ENCODE measurements at places on chromosomes 2 and 18.
A peak's percentile ranks its signal among the peaks of the same experiment; 100 is the strongest.

DNA sequence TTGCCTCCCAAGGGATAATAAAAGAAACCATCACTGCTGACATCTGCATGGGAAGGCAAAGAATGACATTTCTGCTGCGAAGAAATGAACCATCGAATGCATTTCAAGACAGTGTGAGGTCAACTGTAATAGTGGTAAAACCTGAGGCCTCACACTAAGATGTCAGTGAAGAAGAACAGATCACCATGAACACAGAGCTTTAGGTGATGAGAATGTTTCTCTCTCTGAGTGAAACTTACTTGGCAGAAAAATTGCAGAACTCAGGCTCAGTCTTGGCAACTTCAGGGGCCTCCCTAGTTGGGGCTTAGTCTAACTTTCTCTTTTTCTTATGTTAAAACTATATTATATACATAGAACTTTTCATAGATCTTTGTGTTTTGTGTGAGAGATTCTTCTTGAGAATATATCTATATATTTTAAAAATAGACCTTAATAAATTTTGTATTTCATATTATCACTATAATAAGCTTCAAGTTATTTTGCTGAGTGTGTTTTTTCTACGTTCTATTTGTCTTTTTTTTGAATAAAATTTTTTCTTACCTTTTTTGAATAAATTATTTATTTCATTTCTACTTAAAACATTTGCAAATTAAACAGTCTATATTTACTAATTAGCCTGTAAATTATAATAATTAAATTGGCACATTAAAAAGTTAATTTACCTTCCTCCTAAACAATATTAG lies 427.5 kb upstream of the TRIB2 start:
- no peak for DNase-seq

GRCh38 chr2:219087361-219087760 lies 26.6 kb upstream of the IHH start:
- no peak for DNase-seq

DNA sequence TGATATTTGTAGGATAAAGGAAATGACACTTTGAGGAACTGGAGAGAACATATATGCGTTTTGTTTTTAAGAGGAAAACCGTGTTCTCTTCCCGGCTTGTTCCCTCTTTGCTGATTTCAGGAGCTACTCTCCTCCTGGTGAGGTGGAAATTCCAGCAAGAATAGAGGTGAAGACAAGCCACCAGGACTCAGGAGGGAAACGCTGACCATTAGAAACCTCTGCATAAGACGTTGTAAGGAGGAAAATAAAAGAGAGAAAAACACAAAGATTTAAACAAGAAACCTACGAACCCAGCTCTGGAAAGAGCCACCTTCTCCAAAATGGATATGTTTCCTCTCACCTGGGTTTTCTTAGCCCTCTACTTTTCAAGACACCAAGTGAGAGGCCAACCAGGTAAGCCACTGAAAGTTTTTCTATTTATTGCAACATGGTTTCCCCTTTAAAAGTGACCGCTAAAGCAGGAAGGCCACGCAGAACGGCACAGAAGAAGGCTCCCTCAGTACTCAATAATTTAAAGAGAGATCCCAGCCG lies 735 bp downstream of the NRP2 start:
- no peak for DNase-seq

GRCh38 chr2:128624956-128625355 lies 306.3 kb upstream of the HS6ST1 start:
- no peak for DNase-seq

DNA sequence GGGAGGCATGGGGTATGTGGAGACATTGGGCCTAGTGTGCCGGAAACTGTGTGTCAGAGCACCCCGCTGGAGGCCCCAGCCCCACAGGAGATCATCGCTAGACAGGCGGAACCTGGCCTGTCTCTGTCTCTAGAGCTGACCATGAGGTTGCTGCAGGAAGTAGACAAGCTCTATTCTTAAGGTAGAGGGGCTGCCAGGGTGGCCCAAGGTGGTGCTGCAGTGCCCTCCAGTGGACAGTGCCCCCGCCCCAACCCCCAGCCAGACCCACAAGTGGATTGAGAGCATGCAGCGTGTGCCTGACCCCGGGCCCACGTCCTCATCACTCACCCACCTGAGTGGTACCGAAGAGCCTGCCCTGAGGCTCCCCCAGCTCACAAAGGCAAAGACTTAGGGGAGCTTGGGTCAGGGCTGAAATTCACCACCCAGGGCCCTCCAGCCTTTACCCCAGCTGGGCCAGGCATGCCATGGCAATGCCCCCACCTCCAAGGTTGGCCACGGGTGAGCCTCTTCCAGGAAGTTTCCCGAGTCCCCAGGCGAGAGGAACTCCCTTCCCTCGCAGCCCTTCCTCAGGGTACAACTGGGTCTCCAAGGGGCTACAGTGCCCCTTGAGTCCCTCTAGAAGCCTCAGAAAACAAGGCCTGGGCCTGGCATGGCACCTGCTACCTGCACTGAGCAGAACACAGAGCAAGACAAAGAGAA lies 155.0 kb downstream of the TTC32 start:
- DNase-seq, result peak; percentile 7

DNA sequence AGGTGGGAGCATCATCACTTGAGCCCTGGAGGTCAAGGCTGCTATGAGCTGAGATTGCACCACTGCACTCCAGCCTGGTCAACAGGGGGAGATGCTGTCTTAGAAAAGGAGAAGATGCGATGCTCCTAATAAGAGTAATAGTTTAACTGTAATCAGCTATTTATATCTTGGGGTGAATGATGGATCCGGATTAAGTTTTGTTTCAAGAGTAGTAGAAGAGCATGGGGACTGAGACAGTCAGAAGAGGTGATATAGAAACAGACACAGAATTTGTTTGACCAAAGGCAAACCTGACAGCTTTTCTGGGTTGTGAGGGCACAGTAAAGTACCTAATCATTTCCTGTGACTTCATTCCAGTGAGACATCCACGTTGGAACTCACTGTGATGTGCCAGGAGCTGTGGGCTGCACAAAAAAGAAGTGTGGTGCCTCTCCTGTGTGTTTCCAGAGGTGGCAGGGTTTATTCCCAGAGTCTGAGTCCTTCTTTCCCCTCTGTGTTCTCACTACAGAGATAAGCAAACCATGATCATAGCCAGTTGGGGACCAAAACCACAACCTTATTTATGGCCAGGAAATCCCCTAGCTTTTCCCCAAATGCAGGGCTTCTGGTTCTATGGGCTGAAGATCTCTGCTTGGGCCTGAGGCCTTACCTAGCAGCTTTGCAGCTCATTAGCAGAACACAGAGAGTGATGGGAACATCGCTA lies 113.7 kb downstream of the XRCC5 start:
- DNase-seq, result no peak

DNA sequence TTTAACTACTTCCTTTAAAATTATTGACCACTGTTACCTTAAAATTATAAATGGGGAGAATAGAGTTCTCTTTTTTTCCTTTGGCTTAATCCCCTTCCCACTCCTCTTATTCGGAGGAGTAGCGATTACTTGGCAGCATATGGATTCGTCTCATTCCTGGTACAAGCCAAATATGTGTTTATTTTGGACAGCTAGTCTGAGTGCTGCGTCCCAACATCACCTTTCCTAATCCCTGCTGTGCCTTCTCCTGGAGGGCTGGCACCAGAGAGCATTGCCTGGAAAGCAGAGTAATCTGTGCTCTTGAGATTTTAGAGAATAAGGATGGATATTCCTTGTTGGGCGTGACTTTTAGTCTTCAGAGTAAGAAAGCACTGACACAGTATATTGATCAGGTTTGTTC lies 185.6 kb downstream of the AGAP1 start:
- DNase-seq, result no peak

GRCh38 chr2:59713577-59713976 lies 839.9 kb downstream of the BCL11A start:
- DNase-seq, result no peak

DNA sequence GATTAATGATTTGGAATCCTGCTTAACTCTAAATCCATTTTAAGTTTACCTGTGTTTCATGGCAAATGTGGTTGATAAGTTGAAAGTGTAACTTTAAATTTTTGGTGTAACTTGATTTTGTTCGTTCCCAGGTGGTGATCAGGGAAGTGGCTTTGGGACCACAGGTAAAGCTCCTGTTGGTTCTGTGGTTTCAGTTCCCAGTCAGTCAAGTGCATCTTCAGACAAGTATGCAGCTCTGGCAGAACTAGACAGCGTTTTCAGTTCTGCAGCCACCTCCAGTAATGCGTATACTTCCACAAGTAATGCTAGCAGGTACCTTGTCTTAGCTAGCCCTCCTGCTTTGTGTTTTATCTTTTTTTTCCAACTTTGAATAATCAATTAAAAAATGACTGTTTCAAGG lies 62.8 kb downstream of the AGFG1 start:
- DNase-seq, result no peak

DNA sequence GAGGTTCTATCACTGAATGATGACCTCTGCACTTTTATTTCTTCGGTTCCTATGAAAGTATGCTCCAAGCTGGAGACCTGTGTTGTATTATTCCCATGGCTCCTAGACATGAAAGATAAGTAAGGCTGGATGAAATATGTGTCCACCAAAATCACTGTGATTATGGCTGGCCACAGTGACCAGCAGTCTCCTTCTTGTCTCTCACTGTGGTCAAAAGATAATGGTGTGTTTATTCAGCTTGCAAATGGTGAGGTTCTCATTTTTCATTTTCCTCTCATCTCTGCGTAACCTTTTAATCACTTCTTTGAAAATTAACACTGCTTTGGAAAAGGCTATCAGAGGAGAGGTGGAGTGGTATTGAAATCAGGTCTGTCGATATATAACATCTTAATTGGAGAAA lies 107.8 kb upstream of the DAPL1 start:
- DNase-seq, result no peak

GRCh38 chr2:68813596-68813995 lies 57.6 kb downstream of the BMP10 start:
- DNase-seq, result no peak

DNA sequence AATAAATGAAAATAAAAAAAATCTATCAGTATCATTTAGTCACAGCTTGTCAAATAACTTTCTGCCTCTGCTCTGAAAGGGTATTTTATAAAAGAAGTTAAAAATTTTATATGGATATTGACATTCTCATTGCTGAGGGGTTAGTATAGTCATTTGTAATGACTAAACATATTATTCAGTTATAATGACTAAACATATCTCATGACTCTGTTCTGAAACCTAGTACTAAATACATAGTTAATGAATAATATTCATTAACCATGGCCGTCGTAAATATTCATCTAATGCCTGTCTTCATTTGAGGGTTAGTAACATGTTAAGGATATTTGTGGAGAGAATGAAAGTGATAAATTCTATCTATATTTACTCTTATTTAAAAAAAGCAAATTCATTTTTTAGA lies 69.1 kb upstream of the MAP4K3 start:
- no peak for DNase-seq

DNA sequence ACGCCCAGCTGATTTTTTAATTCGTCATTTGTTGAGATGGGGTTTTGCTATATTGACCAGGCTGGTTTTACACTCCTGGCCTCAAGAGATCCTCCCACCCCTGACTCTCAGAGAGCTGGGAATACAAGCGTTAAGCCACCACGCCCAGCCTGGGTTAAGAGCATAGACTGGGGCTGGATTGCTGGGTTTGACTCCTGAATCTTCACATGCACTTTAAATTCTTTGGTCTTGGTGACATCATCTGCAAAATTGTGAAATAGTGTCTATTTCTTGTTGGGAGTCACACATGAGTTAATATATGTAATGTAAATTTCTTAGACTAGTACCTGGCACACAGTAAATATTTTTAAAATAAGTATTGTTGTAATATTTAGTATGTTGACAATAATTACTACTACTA lies 257.4 kb downstream of the DOK6 start:
- DNase-seq, result no peak

DNA sequence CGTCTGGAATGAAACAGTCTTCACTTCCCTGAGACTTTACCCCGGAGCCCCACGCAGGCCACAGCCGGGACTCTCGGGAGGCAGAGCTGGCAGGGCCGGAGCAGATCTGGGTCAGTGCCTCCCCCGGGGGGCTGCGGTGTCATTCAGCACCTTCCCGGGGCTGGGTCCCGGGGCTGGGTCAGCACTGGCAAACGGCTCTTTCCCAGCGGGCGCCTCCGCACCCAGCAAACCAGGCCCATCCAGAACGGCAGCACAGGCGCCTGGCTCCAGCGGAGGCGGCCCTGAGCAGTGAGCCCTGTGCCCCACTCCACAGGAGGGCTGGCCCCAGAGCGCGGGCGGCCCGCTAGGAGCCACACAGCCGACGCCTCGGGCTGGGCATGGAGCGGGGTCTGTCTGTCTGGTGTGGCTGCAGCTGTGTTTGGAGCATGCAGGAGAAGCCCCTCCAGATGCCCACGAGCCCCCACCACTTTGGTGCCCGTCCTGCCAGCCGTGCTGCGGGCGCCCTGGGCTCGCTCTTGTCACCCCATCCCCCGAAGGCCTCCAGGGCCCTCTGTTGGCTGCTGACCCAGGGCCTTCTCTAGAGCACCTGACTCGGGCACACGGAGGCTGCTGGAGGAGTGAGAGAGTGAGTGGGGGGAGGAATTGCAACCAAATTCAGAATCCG lies 132.1 kb upstream of the CTDP1 start:
- DNase-seq, result no peak

- DNase-seq, result no peak
These were observed 446.0 kb downstream of the XIRP2 start for GRCh38 chr2:167334146-167334742.

DNA sequence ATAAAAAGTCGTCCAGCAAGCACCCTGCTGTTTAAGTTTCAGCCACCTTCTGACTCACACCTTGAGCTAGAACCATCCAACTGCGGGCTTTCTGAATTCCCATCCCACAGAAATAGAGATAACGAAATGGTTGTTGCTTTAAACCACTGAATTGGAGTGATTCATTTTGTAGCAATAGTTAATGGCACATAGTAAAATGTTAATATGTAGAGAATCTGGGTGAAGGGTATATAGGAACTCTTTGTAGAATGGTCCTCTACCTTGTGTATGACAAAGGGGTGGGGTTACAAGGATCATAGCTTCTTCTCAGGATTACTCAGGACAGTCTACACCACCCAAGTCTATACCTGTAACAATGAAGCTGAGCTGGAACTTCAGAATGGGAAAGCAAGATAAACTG lies 2.4 kb upstream of the MAPRE3 start:
- no peak for DNase-seq

- DNase-seq, result no peak
These were observed 261.6 kb upstream of the SPOPL start for GRCh38 chr2:138239902-138240491.

GRCh38 chr2:235433860-235434259 lies 60.0 kb upstream of the AGAP1 start:
- DNase-seq, result no peak

- DNase-seq, result no peak
These were observed 59.1 kb downstream of the COL6A3 start for GRCh38 chr2:237354892-237355291.

- DNase-seq, result no peak
These were observed 82.6 kb downstream of the THADA start for GRCh38 chr2:43513216-43513615.
